ENCODE measurements at places on chromosomes 5 and 9.

DNA sequence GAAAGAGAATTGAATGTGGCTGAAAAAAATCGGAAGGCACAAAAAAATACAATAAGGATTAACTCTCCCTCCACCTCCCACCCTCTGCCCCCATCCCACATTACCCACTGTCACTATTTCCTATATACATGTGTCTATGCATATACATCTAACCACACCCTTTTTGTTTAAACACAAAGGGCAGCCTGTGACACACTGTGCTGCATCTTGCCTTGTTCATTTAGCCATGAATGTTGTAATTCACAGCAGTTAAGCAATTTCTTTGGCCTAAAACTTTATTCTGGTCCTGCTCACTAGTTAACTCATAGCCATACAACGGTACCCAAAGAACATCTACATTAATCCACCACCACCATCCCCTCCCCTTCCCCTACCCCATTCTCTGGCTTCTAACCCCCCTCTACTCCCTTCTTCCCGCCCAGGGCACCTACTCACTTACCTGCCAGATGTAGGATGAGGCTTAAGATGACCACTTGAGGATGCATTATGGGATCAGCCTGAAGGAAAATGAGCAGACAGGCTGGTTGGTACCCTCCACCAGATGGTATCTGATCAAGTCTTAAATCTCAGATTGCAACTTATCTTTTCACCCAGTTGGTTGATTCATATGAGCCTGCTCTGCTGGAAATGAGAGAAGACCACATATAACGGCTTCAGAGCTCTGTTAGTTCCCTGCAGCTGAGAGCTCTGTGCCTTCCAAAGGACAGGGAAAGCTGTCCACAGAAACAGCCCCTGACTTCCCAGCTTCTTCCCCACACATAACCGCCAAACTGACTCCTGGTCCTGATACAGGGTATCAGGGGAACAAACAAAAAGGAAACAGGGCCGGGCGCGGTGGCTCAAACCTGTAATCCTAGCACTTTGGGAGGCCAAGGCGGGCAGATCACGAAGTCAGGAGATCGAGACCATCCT lies 1.2 kb downstream of the HAVCR1 start:
- DNase-seq = no peak

DNA sequence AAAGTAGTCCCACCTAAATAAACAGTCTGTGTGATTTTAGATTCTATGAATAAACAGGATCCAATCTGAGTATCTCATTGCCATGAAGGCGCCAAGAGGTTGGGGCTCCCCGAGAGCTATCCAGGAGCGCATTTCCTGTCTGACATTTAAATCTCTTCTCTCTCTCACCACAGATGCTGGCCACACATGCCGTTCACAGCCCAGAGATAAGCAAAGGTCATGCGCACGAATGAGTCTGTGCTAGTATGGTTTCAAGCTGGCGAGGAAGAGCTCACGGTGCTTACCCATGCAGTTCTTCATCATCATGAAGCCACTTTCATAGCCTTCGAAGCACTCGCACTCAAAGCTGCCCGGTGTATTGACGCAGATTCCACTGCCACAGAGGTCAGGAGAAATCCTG lies 199.4 kb downstream of the FBN2 start:
- no peak for DNase-seq

GRCh38 chr9:23552876-23553601 lies 273.0 kb downstream of the ELAVL2 start:
- DNase-seq = no peak

DNA sequence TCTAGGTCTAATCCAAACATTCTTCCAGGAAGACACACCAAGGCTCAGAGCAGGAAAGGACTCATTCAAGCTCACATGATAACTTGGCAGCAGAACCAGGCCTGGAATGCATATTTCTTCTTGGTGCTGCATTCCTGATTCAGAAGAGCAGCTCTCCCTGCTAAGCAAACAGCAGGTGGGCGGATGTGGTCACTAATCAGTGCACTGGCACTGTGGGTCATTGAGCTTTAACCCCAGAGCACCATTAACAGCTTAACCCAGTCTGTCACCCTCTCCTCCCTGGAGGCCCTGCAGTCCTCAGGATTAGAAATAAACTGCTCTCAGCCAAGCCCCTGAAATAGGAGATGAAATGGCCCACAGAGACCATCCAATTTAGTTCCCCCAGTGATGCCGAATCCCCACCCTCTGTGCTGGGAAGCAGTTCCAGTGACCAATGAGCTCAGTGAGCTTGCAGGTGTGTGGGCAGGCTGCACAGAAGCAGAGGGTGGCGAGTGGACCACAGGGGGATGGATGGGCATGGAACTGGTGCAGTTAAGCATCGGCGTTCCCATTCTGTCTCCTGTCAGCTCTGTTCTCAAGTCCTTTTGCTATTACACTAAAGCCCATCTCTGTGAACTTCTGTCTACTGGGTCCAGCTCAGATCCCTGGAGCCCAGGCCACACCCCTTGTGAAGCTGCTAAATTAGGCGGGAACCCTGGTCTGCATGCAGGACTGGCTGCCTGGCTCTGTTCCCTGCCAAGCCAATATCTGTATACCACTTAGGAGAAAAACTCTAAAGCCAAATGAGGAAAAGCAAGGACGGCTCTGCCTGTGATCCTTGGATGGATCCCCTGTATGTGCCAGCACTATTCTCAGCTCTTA lies 16.6 kb upstream of the MEGF9 start:
- DNase-seq = peak; percentile 85

DNA sequence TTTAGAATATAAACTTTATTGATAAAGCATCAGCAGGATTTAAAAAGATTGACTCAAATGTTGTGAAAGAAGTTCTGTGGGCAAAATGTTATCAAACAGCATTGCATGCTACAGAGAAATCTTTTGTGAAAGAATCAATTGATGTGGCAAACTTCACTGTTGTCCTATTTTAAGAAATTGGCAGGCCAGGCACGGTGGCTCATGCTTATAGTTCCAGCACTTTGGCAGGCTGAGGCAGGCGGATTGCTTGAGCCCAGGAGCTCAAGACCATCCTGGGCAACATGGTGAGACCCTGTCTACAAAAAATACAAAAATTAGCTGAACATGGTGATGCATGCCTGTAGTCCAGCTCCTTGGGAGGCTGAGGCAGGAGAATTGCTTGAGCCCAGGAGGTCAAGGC lies 17.4 kb downstream of the ZBTB43 start:
- DNase-seq = no peak

All from HT-29 (cell line).